NT2/D1 (cell line): ENCODE measurements at places on chromosomes 1 and 21.

GRCh38 chr1:156862997-156863599 lies 2.4 kb downstream of the NTRK1 start:
- no peak for DNase-seq

DNA sequence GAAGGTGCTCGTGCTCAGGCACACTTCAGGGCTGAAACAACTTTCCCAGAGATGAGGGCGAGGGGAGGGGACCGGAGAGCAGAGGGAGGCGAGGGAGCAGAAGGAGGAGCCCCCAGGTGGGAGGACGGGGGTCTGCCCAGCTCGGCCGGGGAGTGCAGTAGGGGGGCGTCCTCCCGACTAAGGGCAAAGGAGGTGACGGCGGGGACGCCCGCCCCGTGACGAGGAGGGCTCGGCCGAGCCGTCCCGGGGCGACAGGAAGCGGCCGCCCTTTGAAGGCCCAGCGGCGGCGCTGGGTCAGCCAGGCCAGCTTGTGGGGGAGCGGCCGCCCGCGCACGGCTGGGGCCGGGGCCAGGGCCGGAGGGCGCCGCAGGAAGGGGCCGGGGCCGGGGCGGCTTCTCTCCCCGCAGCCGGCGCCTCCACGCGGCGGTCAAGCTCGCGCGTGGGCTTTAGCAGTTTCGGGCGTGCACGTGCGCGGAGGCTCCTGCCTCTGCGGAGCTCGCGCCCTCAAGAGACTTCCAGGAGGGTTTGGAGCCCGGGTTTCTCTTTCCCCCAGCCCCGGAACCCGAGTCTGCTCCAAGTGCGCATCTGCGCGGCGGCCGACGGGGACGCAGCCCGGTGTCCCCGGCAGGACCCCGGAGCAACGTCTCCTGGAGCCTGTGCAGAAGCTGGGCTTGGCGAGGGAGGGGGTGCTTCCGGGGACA lies 100.8 kb upstream of the SLC45A1 start:
- no peak for DNase-seq

GRCh38 chr21:21332492-21332891 lies 334.3 kb downstream of the NCAM2 start:
- DNase-seq = no peak

DNA sequence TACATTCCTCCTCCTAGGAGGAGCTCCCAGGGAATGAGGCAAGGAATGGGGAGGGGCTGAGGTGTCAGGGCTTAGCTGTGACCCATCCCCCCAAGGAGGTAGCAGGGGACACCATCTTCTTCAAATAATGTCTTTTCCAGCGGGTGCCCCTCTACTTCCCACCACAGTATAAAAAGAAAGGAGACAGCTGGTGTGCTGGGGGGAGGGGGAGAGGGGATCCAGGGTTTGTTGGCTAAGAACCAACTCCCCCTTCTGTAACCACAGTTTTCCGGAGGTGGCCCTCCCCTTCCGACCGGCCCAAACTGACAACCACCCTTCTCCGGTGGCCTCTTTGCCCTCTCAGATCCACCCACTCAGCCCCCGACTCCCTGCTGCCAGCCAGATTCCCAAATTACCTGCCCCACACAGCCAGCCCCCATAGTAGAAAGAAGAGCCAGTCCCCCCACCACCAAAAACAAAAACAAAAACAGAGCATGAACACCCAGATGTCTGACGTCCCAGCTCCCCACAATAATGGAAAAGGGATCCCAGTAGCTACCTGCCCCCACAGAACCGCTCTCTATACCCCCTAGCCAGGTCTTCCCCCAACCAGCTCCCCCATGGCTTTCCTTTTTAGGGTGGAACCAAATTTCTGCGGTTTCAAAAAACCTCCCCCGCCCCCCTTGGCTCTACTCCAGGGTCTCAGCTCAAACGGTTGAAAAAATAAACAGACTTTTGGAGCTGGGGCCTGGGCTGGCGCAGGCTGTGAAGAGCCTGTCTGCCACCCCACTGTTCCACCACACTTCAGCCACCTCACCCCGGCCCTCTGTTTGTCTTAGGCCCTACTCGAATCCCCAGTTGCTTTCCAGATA lies 2.1 kb downstream of the ARHGEF2 start:
- peak; percentile 81 for DNase-seq

DNA sequence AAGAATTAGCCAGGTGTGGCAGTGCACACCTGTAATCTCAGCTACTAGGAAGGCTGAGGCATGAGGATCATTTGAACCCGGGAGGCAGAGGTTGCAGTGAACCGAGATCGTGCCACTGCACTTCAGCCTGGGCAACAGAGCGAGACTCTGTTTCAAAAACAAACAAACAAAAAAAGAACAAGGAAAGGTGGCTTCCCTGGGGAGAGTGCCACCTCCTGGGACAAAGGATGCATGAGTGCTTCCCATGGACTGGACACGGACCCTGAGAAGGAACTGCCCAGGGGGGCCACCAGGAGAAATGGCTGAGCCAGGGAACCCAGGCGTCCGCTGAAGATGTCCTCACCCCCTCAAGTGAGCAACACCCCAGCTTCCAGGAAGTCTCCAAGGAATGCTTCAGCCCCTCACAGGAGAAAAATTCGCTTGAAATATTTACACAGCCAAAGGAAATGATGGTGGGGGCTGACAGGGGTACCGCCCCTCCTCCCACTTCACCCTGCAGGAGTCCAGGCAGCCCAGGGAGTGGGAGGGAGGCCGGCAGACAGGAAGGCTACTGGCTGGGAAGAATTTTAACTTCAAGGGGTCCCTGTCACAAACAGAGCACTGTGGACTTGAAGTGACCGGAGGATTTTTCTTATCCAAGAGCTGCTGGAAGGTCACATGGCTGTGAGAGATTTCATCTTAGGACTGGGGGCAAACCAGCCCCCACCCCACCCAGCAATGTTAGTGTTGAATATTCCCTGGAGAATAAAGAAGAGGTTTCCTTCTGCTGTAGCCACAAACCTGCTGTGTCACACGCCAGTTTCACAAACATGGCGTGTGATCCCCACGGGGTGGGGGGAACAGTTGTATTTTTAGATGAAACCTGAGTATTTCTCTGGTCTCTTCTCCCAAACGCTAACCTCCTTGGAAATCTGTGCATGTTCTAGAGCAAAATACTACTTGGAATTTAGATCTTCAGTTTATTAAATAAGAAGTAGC lies 90.8 kb upstream of the SLC25A33 start:
- DNase-seq = no peak

DNA sequence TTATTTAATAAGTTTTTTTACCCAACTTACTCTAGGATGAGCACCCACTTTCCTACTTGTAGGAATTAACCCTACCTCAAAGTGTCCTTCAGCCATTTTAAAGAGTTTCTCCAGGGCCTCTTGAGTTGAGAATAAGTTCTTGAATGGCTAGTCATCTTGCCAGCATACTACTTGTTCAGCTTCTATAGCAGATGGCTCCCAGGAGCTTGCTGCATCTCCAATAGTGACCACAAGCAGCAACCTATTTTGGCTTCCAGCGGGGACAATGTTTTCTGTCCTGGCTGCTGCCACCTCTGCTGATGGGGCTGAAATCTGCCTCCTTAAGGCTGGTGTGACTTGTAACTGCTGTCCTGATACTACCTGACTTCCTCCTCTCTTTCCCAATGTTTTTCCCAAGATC lies 20.8 kb upstream of the PIK3R3 start:
- DNase-seq = no peak

GRCh38 chr21:38416791-38417190 lies 81.5 kb downstream of the ERG start:
- no peak for DNase-seq

- DNase-seq = no peak
Measured at GRCh38 chr1:187306710-187307415, 478.1 kb downstream of the PLA2G4A start.

- no peak for DNase-seq
Measured at GRCh38 chr1:233132445-233132844, 163.1 kb downstream of the PCNX2 start.

DNA sequence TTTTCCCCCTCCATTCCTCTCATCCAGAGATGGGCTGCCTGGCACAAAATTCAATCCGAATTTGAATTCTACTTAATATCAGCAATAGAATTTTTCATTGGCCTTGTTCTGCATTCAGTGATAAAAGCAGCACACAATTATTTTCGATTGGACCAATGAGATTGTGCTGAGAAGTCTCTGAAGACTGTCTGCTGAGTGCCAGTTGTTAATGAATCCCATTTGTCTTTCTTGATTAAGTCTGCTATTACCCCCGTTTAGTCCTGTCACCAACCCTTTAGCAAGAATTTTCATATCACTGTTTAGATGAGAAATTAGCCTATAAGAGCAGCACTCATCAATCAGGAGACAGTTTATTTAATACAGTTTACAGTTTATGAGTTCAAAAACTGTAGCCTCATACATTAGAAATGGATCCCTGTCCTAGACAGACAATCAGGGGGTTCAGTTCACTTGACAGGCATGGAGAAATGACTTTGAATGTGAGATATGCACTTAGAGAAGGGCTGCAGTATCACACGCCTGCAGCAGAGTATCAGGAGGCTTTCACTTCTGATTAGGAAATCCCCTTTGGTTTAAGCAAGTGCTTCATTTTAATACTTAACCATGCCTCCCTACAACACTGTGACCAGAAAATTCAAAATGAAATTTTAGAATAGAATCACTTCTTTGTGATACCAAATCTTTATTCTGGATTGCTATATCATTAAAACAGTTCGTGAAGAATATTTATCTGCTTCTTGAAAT lies 304.7 kb upstream of the PTBP2 start:
- DNase-seq = no peak

- DNase-seq = no peak
Measured at GRCh38 chr1:43968348-43968948, 1.4 kb upstream of the DPH2 start.

DNA sequence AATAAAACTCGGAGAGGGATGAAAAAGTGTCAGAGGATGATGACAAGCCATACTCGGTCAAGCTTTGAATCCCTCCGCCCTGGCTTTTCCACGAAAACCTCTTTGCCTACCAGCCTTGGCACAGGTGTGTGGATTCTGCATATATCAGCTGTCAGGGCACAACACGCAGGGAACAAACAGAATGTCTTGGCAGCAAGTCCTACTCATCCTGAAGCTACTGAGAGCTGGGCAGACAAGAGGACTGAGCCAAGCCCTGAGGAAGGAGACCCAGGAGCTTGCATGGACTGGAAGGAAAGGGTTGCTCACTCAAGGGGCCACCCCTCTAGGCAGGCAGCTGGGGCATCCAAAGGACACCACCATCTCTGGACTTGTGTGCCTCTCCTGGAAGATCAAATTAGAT lies 132.4 kb downstream of the HMGB4 start:
- DNase-seq = no peak

DNA sequence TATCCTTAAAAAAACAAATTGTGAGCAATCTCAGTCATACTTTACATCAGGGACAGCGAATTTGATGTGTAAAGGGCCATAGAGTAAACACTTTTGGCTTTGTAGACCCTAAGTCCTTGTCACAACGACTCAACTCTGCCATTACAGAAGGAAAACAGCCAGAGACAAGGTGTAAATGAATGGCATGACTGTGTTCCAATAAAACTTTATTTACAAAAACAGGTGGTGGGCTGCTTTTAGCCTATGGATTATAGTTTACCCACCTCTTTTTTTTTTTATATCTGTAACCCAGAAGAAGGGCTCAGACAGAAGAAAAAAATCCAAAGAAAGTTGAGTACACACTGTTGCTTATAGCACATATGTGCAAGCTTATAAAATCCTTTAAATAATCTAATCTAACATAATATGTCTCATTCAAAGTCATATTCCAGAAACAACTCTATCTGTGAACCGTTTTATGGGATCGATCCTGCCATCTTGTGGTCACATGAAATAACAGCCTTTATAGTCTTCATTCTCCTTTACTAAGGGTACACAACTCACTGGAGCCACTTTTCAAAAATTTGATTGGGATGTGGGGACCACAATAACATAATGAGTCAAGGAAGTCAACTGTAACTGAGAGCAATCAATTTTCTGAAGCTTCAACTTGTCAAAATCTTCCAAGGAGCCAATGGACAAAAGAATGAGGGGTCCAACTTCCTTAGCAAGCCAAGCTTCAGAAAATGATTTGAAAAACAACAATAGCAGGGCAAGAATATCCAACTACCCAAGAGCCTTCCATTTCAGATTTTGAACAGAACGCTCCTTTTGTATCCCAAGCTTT lies 142.2 kb upstream of the KRTAP19-8 start:
- DNase-seq = no peak

GRCh38 chr1:45673956-45674355 lies 12.4 kb downstream of the GPBP1L1 start:
- no peak for DNase-seq

GRCh38 chr1:168894397-168894903 lies 165.4 kb upstream of the DPT start:
- no peak for DNase-seq

DNA sequence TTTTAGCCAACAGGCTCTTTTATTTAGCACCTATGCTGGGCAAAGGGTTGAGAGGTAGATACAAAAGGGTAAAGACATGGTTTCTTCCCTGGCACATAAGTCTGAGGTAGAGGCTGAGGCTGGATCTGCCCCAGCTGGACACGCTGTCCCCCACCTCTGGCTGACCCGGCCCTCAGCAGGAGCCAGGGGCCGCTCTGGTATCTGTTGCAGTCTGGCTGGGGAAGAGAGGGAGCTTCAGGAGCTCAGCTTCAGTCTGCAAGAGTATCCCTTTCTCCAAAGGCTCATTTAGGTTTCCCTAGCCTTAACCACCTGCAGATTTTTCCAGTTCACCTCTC lies 14.2 kb downstream of the BLACAT1 start:
- no peak for DNase-seq

DNA sequence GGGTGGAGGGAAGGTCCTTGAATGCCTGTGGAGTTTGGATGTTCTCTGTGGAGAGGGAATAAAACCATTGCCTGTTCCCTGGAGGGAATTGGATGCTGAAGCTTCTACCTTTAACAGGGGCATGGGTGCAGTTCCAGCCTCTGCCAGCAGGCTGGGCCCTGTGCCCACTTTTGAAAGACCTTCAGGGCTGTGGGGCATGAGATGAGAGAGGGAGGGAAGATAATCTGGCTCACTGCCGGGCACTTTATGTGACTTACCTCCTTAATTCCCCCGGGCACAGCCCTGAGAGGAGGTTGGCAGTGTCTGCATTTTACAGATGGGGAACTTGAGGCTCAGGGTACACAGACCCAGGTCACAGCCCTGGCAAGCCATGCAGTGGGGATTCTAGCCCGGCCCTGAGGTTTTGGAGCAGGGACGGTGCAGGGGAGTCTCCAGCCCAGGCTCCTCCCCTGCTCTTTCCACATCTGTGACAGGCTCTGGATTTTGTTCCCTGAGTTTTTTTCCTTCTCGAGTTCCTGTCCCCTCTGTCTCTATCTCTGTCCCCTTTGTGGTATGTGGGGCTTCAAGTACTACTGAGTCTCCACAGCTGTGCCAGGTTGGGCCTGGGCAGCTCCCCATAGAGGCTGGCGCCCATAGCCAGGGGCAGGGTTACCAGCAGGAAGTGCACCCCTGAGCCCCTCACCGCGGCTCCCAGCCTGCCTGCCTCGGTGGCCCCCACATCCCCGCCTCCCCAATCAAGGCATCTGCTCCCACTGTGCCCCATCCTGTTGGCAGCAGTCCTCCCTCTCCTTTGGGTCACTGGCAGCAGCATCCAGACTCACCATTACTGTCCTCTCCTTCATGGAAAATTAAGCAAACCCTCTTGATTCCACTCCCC lies 14.0 kb upstream of the THEMIS2 start:
- peak; percentile 85 for DNase-seq

- DNase-seq = no peak
Measured at GRCh38 chr1:203536980-203537455, 43.1 kb downstream of the OPTC start.

- no peak for DNase-seq
Measured at GRCh38 chr21:14453339-14454015, 70.5 kb upstream of the HSPA13 start.
